Activated CD4-positive, alpha-beta T cell treated with anti-CD3 and anti-CD28 coated beads for 24 hours (primary cell): ENCODE measurements at places on chromosomes 2 and 18.

- DNase-seq: no peak
Measured at GRCh38 chr2:122112216-122113005, 357.0 kb downstream of the TSN start.

DNA sequence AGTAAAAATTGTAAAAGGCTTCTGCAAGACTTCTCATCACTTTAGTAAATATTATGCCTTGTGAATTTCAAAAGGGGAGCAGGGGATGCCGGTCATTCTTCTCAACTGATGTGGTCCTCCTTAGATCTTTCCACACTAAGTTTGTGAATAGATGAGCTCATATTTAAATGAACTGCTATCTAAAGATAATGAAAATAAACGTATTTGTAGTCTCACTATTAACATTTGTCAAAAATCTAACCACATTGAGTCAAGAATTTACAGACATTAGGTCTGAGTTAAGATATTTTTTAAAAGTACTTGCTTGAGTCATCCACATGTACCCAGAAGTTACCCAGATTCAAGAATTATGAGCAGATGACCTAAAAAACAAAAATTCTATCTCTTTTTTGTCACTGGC lies 6.5 kb downstream of the PRPF40A start:
- DNase-seq: no peak

DNA sequence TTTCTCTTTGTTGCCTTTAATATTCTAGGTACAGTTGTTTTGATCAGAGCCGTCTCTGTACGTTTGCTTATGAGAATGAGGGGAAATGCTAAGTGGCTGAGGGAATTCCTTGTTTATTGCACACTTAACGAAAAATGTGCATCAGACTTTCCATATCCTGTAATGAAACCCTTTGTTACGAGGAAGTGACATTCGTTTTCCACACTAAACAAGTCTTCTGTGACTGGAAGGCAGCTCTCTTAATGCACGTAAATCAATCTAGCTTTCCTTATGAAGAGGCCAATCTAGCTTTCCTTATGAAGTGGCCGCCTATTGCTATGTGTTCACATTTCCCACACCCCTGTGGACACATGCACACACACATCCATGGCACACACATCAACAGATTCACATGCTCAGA lies 186.2 kb downstream of the SNTG2 start:
- no peak for DNase-seq

DNA sequence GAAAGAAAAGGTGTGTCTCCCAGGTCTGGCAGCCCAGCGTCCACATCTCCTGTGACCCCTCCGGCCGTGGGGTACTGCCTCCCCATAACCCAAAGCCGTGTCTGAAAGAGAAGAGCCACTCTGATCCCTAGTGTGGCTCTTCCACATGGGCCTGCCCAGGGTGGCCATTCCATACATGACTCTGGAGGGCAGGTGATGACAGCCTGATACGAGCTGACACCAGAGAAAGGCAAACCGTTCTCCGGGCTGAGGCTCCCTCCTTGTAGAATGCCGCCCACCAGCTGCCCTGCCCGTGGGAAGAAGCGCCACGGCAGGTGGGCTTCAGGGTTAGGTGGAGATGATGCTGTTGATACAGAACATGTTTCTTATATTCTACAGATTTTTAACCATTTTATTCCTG lies 451.6 kb upstream of the SALL3 start:
- no peak for DNase-seq

DNA sequence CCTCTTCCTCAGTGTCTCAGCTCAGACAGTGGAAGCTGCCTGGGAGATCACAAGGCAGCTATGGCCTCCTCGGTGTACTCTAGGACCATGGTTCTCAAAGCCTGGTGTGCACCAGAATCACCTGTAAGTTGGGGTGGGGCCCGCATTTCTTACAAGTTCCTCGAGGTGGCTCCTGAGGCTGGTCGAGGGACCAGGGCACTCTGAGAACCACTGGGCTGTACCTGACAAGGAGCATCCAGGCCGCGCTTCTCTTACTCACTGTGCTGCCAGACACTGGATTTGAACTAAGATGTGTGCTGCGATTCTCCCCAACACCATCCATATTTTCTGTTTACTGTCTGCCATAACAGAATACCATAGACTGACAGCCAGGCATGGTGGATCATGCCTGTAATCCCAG lies 59.5 kb downstream of the DIPK1C start:
- no peak for DNase-seq

GRCh38 chr2:231918501-231919330 lies 7.5 kb downstream of the NPPC start:
- no peak for DNase-seq

DNA sequence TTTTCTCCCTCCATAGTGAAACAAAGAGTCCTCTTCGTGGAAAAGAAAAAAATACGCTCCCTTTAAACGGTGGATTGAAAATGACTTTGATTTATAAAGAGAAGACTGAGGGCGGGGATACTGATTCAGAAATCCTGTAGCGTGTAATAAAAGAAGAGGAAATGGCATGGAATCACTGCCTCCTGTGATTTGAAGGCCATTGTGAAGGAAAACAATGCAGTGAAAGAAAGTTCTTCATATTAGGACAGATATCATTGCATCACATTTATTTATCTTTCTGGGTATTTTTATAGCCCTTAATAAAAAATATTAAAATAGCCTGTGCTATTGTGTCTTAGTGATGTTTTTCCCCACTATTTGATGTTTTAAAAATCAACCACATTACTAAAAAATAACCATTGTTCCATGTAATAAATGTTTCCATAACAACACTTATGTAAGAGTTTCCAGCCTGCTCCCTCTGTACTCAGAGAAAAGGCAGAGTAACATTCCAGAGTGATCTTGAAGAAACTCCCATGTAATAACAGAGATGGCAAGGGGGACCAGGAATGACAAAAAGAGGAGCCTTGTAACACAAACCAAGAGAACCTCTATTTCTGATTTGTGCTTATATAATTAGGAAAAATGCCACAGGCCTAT lies 8.0 kb downstream of the MRPL33 start:
- no peak for DNase-seq

DNA sequence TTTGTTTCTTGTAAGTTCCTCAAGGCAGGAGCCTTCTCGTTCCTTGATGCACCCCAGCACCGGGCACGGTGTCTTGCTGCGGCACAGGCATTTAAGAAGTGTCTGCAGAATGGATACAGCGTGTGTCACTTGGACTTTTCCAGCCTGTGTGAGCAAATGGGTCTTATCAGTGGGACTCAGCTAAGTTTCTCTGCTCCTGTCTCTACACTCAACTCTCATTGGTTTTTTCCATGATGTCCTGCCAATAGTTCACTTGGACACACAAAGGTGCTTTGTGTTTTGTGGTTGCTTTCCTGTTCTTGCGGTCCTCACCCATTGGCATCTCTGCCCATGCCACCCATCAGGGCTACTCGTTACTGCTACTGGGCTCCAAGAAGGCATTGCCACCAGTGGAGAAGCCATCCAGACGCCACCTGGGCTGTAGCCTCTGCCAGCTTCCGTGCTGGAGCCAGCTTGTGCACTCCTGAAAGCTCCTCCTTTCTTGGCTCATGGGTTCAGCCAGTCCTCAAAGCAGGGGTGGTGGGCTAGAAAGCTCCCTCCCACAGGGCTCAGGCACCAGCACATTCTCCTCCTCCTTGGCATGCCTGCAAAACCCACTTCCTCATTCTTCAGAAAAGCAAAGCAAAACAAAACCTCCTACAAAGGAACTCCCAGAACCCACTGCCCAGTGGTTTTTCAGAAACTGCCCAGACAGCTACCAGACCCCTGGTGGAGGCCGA lies 41.4 kb downstream of the IL1R2 start:
- DNase-seq: no peak

GRCh38 chr2:117850015-117850414 lies 35.5 kb downstream of the DDX18 start:
- no peak for DNase-seq

- DNase-seq: no peak
Measured at GRCh38 chr18:42736074-42736473, 379.4 kb downstream of the RIT2 start.

DNA sequence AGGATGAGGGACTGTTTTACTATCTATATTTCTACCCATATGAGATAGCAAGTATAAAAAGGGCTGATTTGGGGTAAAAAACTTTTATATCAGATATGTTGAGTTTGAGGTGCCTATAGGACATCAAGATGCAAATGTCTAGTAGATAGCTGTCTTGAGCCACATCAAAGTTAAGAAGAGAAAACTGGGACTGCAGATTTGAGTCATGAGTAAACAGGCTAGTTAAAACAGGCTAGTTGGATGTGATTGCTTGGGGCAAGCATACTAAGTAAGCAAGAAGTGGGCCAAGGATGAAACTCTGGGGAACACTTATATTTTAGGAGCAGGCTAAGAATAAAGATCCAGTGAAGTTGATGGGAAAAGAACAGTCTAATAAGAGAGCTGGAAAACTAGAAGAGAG lies 2.8 kb upstream of the SCRN3 start:
- no peak for DNase-seq

DNA sequence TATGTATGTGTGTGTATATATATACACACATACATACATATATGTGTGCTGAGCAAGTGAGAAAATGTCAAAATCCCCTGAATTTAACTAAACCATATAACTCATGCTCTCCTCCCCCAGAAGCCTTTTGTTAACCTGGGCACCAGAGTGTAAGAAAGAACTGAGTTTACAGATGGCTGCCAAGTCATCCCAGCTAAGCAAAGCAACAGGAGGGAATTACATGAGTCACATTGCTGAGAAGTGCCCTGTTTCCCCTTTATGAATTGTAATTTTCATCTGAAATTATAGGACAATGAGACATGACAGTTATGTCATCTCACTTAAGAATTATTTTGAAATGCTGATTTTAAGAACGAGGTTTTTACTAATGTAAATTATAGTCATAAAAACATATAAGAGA lies 29.9 kb downstream of the SCN7A start:
- no peak for DNase-seq

DNA sequence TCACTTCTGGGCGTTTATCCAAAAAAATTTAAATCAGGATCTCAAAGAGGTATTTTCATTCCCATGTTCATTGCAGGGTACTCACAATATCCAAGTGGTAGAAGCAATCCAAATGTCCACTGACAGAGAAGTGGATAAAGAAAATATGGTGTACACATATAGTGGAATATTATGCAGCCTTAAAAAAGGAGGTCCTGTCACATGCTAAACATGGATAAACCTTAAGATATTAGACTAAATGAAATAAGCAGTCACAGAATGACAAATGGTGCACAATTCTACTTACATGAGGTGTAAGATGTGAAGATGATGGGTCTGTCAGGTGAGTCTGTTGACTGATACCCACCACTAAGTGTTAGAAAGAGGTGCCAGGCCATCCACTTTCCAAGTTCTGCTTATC lies 140.6 kb downstream of the THNSL2 start:
- DNase-seq: no peak

- DNase-seq: no peak
Measured at GRCh38 chr2:145680276-145680675, 1160.4 kb upstream of the ZEB2 start.

- DNase-seq: no peak
Measured at GRCh38 chr2:171726847-171727450, 39.7 kb downstream of the DYNC1I2 start.

GRCh38 chr2:144996225-144996795 lies 476.4 kb upstream of the ZEB2 start:
- DNase-seq: no peak

- no peak for DNase-seq
Measured at GRCh38 chr2:118049140-118049815, 35.4 kb upstream of the CCDC93 start.

GRCh38 chr2:240374085-240374907 lies 61.2 kb upstream of the GPC1 start:
- no peak for DNase-seq

DNA sequence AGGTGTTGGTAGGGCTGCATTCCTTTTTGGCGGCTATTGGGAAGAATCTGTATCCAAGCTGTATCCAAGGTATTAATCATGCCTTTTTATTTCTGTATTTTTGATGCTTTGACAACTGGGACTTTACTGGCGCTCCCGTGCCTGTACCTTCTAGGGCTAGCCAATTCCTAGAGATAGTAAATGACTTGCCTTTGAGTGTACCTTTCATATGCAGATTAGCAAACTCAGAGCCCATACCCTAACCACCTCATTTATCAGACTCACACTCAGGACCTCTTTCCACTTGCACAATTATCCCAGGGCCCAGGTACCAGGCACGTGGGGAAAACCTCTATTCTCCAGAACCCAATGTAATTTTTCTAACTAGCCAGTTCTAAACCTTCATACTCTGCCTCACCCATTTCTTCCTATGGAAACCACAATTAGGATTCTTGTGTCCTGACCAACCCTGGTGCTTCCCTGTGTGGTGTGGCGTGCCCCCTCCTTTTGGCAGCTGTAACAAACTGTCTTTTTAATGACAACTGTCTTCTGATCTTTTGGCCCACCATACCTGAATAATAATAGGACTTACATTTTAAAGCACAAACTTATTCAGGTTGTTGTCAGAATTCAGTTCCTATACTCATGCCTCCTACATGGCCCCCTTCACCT lies 65.8 kb upstream of the PNPT1 start:
- DNase-seq: no peak
